ENCODE measurements at places on chromosomes 5 and 9.

- no peak for DNase-seq
These were observed 15.2 kb downstream of the ZBTB5 start for GRCh38 chr9:37449862-37450632.

GRCh38 chr9:3281399-3281798 lies 244.4 kb downstream of the RFX3 start:
- DNase-seq = no peak

DNA sequence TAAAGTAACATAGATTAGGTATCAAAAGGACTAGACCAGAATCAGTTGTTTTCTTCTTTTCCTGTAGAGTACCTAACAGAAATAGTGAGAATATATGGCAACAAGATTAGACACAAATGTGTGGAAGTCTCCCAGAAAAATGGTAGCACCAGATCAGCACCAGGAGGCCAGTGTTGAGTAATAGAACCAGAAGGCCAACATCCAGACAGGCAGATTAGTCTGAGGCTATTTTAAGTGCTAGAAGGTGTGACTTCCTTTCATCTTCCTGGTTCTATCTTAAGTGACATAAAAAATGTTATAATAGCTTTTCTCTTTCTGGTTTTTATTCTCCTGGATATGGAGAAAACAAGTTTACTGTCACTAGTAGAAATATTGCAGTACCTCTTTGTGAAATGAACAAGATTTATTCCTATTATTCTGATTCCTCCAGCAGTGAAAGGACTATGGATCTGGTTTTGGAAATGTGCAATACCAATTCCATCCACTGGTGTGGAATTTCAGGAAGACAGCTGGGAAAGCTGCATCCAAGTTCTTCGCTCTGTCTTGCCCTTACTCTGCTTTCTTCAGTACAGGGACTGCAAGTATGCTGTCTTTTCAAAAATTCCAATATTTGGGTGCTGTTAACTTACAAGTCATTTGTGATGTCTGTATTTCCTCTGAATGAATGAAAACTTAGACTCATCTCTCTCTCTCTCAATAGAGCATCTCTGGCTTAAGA lies 39.1 kb downstream of the SHLD3 start:
- no peak for DNase-seq

- DNase-seq = no peak
These were observed 232.6 kb downstream of the PRDM9 start for GRCh38 chr5:23740029-23740428.

GRCh38 chr9:120717176-120717575 lies 2.9 kb upstream of the MEGF9 start:
- no peak for DNase-seq

DNA sequence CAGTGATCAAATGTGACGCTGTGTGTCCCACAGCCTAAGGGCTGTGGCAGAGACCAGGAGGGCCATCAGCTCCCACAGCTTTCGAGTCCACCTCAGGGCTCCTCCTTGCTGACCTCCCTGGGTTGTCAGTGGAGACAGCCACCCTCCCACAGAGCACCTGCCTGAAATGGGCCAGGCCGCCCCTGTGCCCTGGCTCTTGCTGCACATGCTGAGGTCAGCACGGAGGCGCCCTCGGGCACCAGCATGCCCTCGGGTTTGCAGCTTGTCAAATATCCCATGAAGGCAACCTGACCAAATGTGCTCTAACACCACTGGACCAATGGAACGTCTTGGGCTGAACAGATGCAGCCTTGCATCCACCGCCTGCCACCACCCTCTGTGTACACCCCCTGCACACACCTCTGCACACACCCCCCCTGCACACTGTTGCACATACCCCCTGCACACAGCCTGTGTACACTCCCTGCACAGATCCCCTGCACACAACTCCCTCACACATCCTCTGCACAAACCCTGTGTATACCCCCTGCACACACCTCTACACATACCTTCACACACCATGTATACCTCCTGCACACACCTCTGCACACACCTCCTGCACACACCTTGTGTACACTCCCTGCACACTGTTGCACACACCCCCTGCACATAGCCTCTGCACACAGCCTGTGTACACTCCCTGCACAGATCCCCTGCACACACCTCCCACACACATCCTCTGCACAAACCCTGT lies 2.0 kb upstream of the CEP72 start:
- DNase-seq = no peak

GRCh38 chr5:147892696-147893296 lies 13.5 kb downstream of the C5orf46 start:
- no peak for DNase-seq

DNA sequence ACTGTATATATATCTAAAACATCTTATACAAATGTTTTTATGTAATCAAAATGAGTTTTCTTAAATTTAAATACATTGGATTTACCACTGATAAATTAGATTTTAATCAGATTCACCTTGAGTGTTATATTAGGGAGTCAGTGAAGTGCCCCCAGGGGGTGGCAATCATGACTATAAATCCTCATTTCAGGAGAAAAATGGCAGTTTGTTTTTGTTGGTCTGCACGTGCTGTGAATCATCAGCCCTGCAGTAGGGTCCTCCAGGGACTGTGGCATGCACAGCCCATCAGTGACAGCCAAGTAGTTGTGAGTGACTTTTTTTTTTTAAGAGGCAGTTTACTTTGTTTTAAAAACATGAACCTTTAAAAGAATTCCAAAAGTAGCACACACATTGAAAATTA lies 65.2 kb downstream of the ZSWIM6 start:
- DNase-seq = no peak

GRCh38 chr5:170289764-170290163 lies 7.8 kb downstream of the LCP2 start:
- no peak for DNase-seq

GRCh38 chr9:90939351-90939750 lies 137.7 kb downstream of the SYK start:
- DNase-seq = no peak

DNA sequence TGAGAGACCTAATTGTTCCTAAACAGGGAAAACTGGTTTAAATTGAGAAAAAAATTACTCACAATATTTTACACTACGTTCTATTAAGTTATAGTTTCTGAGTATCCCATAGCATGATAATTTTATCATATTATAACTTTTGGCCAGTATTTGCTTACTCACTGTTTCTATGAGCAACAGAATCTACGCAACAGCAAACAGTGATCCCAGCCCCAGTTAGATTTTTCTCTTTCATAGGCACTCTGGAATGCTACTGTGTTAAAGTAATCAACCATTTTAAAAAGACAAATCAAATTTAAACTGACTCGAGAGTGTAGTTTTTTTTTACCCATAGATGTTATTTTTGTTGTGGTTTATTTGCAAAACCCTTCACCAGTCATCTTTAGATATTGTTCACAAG lies 107.2 kb downstream of the XRCC4 start:
- DNase-seq = no peak

- DNase-seq = no peak
These were observed 19.1 kb downstream of the SH3GL2 start for GRCh38 chr9:17597977-17598376.

DNA sequence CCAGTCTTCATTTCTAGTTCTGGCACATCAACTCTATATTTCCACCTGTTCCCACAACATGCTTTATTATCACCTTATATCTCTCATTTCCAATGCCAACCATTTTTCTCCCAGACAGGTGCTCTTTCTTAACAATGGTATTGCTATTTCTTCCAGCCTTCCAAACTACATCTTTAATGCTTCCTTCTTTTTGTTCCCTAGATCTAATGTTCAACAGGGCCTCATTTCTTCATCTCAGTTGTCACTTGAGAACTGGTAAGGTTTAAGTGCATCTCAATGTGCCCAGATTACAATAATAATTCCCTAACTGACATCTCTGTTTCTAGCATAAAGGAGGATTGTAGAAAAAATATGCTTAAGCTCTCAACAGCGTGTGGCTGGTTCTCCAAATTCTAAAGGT lies 272.6 kb downstream of the COX7C start:
- no peak for DNase-seq

DNA sequence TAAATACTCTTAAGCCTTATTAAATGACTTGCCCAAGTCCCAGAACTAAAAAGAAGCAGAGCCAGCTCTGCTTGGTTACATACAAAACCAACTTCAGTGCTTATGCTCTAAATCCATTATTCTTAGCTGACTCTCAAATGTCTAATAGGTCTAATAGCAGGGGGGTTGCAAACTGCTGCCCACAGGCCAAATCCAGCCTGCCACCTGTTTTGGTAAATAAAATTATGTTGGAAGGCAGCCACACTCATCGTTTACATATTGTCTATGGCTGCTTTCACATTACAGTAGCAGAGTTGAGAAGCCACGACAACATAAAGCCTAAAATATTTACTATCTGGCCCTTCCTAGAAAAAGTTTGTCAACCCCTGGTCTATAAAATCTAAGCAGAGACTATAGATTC lies 69.0 kb downstream of the KLHL3 start:
- no peak for DNase-seq

GRCh38 chr9:93083592-93084470 lies 12.2 kb upstream of the CARD19 start:
- no peak for DNase-seq

GRCh38 chr5:16935231-16936149 lies 598 bp downstream of the MYO10 start:
- no peak for DNase-seq

- DNase-seq = no peak
These were observed 7.0 kb upstream of the TUT7 start for GRCh38 chr9:86361176-86361575.

GRCh38 chr5:109694451-109694891 lies 4.7 kb downstream of the MAN2A1 start:
- no peak for DNase-seq

DNA sequence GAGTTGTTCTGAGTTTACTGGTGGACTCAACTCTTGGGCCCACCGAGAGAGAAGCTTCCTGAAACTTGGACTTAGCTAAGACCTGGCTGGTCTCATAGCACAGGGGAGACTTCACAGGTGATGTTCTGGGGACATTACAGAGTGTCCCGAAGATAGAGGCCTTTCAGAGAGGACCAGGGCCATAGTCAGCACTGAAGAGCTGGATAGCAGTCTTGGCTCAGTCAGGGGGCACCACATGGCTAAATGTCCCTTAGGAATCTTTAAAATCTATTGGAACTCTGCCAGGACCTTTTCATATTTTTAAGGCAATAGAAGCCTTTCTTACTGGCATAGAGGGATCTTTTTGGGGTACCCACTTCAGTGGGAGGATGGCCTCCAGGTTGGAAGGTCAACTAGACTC lies 59.8 kb upstream of the CPLX2 start:
- DNase-seq = no peak

DNA sequence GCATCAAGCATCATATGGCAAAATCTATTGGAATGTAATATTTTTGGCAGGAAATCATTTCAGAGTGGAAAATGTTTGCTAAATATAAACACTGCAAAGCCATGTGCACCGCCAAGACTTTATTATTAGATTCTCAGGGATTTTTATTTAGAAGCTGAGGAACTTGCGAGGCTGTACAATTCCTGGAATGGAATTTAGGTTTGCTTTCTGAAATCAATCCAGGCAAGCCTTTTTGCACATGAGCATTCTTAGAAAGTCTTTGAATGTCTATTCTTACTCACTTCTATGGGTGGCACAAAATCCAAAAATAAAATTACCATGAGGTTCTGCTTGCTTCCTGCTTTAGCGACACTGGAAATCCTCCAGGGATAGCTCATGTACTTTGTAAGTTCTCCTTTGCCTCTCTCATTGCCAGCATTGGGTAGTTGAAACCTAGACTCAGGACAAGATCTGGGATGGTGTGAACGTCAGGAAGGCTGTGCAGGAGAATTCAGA lies 71.5 kb upstream of the PALM2AKAP2 start:
- DNase-seq = no peak

DNA sequence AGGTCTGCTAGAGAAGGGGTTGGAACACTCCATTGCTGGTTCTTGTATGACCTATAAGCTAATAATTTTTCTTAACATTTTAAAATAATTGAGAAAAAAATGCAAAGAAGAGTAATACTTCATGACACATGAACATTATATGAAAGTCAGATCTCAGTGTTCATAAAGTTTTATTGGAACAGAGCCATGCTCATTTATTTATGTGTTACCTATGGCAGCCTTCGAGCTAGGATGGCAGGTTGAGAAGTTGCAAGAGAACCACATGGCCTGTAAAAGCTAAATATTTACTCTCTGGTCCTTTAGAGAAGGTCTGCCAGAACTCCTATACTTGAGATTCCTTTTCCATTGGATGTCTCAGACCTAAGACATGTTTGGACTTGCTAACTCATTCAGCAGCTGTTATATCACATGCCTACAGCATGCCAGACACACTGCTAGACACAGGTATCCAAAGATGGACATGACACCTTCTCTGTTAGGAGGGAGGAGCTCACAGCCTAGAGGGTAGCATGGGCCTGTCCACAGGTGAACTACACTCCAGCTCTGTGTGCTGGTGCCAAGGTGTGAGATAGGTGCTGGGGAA lies 304.3 kb downstream of the ARHGAP26 start:
- no peak for DNase-seq

- no peak for DNase-seq
These were observed 13.3 kb upstream of the WHRN start for GRCh38 chr9:114518599-114519022.

GRCh38 chr5:173242079-173242478 lies 7.1 kb upstream of the NKX2-5 start:
- no peak for DNase-seq

DNA sequence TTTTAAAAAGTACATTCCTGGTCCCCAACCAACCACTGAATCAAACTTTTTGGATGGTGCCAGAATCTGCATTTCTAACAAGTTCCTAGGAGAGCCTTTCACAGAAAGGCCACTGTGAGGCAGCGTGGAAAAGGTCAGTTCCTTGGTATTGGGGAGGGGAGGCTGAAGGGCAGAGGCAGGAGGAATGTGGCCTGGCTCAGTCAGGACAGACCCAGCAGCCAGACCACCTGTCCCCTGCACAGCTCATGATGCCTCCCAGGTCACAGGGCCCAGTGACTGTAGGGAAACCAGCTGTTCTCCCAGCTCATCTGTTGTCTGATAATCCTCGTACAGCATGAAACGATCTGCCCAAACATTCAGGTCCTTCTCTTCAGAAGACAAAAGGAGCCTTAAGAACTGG lies 132.9 kb downstream of the LHFPL2 start:
- DNase-seq = no peak

DNA sequence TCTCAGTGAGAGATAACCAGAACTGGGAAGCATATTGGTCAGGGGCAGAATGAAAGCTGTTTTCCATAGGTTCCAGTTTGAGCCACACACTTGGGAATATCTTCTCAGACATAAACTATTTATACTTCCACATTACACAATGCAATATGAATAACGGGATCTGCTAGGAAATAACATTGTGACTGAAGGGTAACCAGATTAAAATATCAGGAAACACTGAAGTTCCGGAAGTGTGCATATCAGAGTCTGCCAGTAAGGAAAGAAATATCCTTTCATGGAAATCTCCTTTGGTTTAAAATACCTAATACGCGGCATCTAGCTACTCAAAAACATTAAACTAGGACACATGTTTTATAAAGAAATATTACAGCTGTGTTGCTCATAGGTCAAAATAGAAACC lies 56.3 kb downstream of the ST8SIA4 start:
- no peak for DNase-seq

DNA sequence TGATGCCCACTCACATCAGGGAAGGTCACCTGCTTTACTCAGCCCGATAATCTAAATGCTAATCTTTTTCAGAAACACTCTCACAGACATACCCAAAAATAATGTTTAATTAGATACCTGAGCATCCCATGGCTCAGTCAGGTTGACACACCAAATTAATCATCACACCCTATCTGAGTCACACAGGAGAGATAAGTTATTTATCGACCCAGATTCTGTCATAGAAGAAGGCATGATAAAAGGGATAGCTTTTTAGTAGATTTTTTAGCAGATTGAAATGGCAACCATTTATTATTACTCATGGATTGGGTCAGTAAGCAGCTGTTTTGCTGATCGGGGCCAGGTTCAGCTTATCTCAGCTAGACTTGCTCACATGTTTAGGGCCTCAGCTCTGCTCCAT lies 97.8 kb upstream of the TYRP1 start:
- DNase-seq = no peak

GRCh38 chr5:134124289-134125038 lies 10.0 kb downstream of the TCF7 start:
- peak; percentile 69 for DNase-seq
